Daoy (cell line): ENCODE measurements at places on chromosomes 13 and 19.

DNA sequence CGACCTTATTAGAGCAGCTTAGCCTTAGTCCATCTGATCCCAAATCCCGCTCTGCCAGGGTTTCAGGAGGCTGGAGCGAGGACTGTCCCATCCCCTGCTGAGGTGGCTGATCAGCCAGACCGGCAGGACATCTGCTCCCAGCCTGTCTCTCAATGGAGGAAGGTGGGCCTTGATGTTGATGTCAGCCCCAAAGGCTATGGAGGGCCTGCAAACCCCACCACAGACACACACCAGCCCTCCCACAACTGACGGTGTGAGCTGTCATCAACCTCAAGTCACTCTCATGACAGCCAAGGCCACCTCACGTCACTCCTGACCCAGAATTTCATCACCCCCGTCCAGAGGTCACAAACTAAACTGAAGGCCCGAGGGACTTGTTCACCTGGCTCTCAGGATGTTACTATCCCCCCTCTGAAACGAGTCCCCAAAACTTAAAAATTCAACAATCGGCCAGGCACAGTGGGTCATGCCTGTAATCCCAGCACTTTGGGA lies 25.5 kb downstream of the RHPN2 start:
- DNase-seq: no peak

DNA sequence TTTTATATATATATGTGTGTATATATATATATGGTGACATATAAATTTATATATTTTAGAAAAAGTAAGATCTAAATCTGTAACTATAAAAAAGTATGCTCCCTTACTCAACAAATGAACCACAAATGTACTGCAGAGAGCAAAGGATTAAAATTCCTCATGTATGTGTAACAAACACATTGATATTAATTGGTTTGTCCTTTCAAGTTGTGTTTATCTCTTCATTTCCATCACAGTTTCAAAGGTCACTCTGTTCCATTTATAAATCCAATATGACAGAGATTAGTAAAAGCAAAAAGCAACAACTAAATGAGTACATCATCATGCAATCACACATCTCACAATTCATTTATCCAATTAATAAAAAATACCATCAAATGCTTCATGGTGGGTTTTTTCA lies 247.9 kb downstream of the DACH1 start:
- no peak for DNase-seq

- no peak for DNase-seq
These were observed 53.0 kb downstream of the SACS start for GRCh38 chr13:23380534-23380933.

- DNase-seq: no peak
These were observed 141.0 kb downstream of the RFC3 start for GRCh38 chr13:33958964-33959363.

GRCh38 chr13:33445476-33445875 lies 159.9 kb upstream of the STARD13 start:
- no peak for DNase-seq

DNA sequence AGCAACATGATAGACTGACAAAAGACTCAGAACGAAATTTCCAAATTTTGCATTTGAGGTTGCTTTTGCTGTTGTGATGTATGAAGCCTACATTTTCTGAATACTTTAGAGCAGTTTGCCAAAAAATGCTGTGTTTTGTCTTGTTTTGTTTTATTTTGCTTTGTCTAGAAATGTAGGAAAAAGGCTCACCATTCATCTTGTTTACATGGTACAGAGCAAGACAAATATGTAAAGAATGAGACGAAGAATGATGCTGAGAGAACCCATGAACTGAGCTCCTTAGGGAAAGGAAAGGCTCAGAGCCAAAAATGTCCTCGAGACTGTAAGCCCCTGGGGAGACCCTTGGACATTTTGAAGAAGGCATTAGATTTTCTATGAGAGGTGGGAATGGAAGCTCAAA lies 6.8 kb upstream of the SPART start:
- no peak for DNase-seq

GRCh38 chr19:5595129-5595528 lies 27.4 kb upstream of the TINCR start:
- DNase-seq: no peak

DNA sequence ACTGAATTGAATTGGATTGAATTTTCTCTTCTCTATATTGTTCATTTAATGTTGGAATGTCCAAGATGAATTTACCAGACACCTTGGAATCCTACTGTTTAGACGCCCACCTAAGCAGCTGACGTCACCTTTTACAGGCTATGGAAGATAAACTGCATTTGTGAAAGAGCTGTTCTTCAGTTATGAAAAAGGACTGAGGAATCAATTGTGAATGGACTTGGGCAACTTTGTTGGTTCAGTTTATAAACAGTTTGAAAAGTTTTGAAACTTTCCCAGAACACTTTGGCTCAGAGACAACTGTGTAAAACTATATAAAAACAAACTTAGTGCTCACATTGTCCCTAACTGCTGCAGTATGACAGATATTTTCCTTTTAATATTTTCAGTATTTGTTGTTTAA lies 590.8 kb upstream of the SPRY2 start:
- DNase-seq: no peak

DNA sequence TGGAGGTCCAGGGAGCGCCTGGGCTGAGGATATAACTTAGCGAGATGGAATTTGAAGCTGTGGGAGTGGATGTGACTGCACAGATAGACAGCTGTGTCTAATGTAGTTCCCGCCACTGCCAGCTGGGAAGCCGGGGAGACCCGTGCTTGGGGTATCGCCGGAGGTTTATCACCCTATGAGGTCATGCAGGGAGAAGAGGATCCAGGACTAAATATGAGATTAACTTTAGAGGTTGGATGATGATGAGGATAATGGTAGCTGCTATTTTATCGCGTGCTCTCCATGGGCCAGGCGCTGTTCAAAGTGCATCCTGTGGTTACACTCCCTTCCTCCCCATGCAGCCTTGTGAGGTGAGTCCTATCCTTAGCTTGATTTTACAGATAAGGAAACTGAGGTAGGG lies 19.9 kb downstream of the SSC5D start:
- DNase-seq: no peak

GRCh38 chr13:84933797-84934196 lies 865.4 kb downstream of the SLITRK6 start:
- no peak for DNase-seq

GRCh38 chr13:112171570-112171965 lies 104.6 kb downstream of the SOX1 start:
- no peak for DNase-seq

- DNase-seq: peak; percentile 13
These were observed 5.3 kb upstream of the CNMD start for GRCh38 chr13:52744842-52745375.

DNA sequence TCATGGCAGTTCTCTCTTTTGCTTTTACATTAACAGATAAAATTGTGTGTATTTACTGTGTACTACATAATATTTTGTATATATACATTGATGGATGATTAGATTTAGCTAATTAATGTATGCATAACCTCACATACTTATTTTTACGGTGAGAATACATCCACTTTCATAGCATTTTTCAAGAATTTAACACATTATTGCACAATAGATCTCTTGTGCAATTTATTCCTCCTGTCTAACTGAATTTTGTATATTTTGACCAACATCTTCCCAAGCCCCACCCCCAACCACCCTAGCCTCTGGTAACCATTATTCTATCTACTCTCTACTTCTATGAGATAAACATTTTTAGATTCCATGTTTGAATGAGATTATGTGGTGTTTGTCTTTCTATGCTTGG lies 194.7 kb downstream of the RBM26 start:
- no peak for DNase-seq

- no peak for DNase-seq
These were observed 6.7 kb upstream of the PCDH17 start for GRCh38 chr13:57624565-57625435.

- peak; percentile 89 for DNase-seq
These were observed 5.7 kb downstream of the COMP start for GRCh38 chr19:18785179-18786124.

DNA sequence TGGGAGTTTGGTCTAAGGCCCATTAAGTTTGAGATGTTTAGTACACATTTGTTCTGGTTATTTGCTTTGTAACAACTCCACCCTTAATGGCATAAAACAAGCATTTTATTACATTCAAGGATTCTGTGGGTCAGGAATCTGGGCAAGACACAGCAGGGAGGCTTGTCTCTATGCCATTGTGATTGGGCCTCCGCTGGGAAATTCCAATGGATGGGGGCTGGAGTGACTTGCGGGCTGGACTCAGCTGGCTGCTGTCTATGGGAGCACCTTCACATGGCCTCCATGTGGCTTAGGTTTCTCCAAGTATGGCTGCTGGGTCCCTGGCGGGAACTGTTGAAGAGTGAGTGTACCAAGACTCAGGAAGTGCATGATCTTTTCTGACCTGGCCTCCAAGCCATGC lies 159.0 kb downstream of the PAN3 start:
- DNase-seq: peak; percentile 12

DNA sequence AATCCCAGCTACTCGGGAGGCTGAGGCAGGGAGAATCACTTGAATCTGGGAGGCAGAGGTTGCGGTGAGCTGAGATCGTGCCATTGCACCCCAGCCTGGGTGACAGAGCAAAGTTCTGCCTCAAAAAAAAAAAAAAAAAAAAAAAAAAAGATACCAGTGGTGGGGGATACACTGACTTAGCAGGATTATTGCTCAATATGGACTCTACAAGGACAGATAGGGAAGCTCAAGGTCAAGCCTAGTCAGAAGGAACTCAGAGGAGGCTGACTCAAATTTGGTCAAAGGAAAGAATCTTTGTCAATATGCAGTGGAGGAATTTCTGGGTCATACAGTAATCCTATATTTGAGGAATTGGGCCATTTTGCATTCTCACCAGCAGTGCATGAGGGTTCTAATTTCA lies 6.7 kb upstream of the DIAPH3 start:
- no peak for DNase-seq

- no peak for DNase-seq
These were observed 30.9 kb upstream of the NCCRP1 start for GRCh38 chr19:39165857-39166256.

GRCh38 chr19:58117841-58118575 lies 20.0 kb upstream of the ZSCAN18 start:
- no peak for DNase-seq

GRCh38 chr19:53294786-53295441 lies 27.4 kb upstream of the VN1R4 start:
- no peak for DNase-seq

DNA sequence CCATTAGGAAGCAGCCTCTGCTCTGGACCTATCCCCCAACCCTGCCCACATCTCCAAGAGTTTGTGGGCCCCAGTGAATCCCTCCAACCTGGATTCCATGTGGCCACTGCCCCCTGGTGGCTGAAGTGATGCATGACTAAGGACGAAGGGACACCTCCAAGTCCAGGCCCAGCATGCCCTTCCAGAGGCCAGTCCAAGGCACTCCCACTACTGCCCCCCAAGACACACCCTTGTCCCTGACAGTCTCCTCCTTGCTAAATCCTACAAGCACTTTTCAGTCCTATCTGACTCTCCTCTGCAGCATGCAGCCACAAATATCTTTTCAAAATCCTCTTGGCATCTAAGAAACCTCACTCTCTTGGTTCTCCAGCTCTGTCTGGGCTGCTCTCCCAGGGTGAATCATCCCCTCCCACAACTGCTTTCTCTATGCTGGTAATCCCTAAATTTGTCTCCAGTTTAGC lies 33.0 kb downstream of the DEDD2 start:
- peak; percentile 85 for DNase-seq

DNA sequence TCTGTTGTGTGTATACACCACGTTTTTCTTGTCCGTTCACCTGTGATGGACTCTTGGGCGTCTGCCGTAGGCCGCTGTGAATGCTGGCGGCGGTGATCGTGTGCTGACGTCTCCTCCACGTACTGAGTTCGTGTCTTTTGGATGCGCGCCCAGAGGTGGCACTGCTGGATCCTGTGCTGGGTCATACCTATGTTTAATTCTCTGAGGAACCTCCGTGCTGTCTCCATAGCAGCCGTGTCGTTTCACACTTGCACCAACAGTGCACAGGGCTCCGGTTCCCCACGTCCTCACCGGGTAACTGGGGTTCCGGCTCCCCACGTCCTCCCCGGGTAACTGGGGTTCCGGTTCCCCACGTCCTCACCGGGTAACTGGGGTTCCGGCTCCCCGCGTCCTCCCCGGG lies 56.2 kb downstream of the ATP11A start:
- DNase-seq: no peak

DNA sequence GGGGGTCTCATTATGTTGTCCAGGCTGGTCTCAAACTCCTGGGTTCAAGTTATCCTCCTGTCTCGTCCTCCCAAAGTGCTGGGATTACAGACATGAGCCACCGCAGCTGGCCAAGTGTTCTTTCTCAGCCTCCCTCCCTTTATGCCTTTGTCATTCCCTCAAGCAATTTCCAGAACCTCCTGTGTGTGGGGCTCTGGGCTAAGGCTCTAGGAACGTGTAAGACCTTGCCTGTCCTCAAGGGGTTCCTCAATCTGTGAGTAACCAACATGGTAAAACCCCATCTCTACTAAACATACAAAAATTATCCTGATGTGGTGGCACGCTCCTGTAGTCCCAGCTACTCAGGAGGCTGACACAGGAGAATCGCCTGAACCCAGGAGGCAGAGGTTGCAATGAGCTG lies 15.5 kb upstream of the SPACA4 start:
- peak; percentile 9 for DNase-seq

- no peak for DNase-seq
These were observed 793.4 kb downstream of the LIG4 start for GRCh38 chr13:107421951-107422350.

- peak; percentile 85 for DNase-seq
These were observed 4.8 kb downstream of the RPS16 start for GRCh38 chr19:39430675-39431593.

GRCh38 chr19:15714638-15715037 lies 13.2 kb upstream of the OR10H2 start:
- DNase-seq: no peak

GRCh38 chr13:73035660-73036059 lies 23.1 kb upstream of the KLF5 start:
- no peak for DNase-seq

DNA sequence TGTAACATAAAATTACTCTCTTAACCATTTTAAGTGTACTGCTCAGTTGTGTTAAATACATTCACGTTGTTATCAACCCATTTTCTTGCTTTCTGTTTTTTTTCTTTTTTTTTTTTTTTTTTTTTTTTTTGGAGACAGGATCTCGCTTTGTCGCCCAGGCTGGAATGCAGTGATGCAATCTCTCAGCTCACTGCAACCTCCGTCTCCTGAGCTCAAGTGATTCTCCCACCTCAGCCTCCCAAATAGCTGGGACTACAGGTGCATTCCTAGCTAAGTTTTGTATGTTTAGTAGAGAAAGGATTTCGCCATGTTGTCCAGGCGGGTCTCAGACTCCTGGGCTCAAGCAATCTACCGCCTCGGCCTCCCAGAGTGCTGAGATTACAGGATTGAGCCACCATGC lies 42.5 kb upstream of the C13orf42 start:
- DNase-seq: no peak
